ENCODE measurements at places on chromosomes 5 and 9.

DNA sequence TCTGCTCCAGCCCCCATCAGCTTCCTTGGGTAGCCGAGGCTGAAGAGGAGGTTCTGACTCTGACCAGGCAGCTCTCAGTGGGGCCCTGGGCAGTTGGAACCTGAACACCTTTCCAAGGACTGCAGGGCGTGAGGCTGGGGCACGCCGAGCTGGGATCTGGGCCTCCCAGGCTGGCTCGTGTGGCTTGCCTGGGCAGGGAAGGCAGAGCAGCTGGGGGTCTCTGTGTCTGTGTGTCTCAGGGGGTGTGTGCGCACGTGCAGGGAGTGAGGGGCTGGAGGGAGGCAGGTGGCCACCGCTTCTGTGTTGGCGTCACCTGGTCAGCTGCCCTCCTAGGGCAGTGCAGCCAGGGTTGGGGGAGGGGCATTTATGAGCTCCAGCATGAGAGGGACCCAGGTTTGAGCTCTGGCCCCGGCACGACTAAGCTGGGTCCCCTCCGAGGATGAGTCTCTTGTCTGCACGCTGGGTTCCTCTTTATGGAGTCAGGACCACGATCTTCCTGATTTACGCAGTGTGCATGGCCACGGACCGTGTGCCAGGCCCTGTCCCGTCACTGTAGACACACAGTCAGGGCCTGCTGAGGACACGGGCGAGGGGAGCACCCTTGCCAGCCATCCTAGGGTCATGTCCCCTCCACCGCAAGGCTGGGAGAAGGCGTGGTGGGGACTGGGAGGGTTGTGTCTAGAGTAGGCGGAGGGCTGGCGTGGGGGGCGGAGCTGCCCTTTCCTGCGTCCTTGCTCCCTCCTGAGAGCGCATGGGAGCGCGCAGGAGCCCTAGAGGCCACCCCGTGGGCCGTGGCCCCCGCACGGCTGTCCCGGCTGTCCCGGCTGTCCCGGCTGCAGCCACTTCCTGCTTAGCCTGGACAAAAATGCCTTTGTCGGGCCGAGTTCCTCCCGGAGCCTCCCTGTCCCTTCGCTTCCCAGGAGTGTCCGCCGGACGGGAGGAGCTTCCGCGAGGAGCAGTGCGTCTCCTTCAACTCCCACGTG, 4.6 kb downstream of the ADAMTSL2 start:
- no peak for DNase-seq

GRCh38 chr5:93208141-93208751, 372.8 kb downstream of the NR2F1-AS1 start:
- DNase-seq, result no peak

- no peak for DNase-seq
Measured at GRCh38 chr5:170497311-170498038, 6.3 kb upstream of the KCNIP1 start.

GRCh38 chr5:135340568-135340967, 58.5 kb downstream of the MACROH2A1 start:
- no peak for DNase-seq

DNA sequence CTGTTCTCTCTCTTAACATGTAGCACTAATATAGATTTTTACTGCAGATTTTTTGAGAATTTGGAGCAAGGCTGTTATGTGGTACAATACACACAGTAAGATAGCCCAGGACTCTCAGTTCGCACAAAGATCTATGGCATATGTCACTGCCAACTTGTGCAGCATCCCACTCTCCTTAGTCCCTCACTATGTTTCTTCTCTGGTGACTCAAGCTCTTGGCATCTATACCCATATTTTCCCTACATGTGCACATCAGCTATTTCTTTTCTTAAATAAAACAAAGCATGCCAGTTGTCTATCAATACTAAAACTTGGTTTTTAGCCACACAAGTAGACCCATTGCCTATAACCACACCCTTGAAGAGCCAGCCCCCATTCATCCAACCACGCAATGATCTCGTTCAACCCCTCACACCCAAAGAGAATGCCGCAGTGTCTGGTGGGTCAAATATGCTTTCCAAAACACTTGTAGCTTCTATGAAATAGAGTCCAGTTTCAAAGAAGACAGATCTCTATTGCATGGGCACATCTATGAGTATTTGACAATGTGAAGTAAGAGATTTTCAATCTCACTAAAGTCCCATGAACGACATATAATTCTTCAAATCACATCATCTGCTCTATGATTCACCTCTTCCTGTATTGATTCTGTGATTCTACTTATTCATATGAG, 18.2 kb upstream of the IL7R start:
- DNase-seq, result no peak

- no peak for DNase-seq
Measured at GRCh38 chr9:14398473-14398872, 84.5 kb upstream of the NFIB start.

- DNase-seq, result no peak
Measured at GRCh38 chr5:164000819-164001218, 495.4 kb downstream of the MAT2B start.

- no peak for DNase-seq
Measured at GRCh38 chr5:164376843-164377242, 871.4 kb downstream of the MAT2B start.

DNA sequence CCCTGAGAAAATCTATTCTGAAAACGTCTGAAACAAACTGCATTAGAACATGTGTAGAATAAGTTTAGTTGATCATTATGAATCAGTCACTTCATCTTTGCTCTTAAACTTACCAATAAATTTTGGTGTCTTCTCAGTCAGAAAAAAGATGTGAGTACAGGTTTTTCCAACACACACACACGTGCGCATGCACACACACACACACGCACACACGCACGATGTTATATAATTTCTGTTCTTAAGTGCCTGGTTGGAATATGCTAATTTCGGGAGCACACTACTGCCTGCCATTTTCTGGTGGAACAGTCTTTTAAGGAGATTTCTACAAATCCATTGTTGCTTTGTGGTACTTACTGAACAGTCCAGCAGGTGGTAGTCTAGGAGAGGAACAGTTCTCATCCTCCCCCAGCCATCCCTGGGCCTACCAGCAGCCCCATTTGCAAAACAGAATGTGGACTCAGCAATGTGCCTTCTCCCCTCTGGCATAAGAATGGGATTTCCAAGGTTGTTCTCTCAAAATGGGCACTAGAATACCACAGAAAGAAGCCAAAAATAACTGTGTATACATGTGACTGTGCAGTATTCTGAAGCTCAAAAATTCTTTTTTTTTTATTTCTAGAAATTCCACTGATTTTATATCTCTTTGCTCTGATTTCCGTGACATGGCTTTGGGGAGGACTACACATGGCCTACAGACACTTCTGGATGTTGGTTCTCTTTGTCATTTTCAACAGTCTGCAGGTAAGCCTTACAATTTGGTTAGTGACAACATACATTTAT, 281.3 kb downstream of the ARRDC3 start:
- peak; percentile 24 for DNase-seq

Measured in CD8-positive, alpha-beta T cell (primary cell).